ENCODE measurements at places on chromosomes 5 and 9.

- DNase-seq: no peak
These were observed 23.7 kb upstream of the MROH2B start for GRCh38 chr5:41094871-41095270.

DNA sequence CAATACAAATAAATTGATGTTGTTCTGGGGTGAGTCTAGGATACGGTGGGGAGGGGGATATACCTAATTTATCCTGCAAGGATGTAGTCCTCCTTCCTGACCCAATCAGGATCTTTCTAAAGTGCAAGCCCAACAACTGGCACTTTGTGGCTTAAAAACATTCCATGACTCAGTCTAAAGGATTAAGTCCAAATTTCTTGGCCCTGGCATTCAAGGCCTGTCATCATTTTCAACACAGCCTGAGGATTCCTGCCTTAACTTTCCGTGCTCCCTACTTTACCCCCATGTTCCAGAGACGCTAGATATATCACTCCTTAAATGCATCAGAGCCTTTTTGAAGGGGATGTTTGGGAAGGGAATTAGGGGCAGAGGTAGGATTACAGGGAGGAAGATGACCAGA is 1.0 kb downstream of the FAM221B start:
- DNase-seq: no peak

GRCh38 chr9:31112491-31112890 is 1272.0 kb upstream of the ACO1 start:
- no peak for DNase-seq

DNA sequence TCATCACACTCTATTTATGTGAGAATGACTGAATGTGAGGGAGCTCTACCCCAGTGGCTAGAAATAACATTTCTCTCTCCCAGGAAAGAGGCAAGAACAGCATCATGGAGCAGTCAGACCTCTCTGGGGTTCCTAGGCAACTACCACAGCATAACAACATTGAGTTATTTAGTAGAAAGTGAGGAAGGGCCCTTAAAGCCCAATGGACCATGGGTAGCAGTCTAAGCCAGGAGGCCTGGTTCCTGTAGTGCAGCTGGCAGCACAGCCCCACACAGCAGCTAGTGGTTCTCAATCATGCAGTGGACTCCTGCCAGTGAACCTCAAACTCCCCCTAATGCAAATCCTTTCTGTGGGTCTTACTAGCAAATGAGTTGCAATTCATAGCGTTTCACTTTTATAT is 55.3 kb downstream of the SPEF2 start:
- peak; percentile 12 for DNase-seq

GRCh38 chr9:27925815-27926214 is 352.5 kb upstream of the C9orf72 start:
- no peak for DNase-seq

GRCh38 chr5:174154559-174154958 is 109.1 kb downstream of the NSG2 start:
- DNase-seq: no peak

DNA sequence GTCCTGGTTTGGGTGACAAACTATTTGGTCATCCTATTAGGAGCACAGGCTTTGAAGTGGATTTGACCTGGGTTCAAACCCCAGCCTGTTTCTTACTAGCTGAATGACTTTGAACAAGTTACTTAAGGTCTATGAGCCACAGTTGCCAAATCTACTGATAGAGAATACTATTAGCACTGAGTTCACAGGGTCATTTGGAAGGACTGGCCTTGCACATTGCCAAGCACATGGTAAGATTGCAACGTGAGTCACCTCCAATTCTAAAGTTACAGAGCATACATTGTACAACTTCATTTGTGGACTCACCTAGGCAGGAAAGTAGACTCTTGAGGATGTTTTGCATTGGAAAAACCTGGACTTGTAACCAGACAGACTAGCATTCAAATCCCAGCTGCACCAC is 38.9 kb downstream of the MFAP3 start:
- DNase-seq: no peak

DNA sequence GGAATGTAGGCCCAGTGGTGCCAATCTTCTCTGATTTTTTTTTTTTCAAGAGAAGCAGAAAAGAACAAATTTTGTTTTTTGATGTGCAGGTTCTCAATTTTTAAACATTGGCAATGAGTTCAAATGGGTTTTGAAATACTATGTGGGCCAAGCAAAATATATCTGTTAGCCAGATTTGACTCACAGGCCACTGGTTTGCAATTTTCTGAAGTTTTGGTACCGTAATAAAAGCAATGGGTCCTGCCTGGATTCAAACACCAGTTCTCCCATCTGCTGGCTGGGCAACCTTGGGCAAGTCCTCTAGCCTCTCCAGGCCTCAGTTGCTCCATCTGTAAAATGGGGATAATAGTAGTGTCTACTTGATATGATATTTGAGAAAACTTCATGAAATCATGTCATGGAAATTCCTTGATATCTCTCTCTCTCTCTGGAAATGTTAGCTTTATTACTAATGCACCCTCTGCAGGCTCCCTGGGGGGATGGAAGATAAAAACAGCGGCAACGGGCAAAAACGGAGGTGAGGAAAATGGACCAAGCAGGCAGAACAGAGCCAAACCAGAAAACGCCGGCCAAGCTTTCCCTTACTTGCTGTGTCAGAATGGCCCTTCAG is 63.4 kb downstream of the SMIM23 start:
- no peak for DNase-seq

GRCh38 chr9:36862206-36863145 is 171.6 kb downstream of the PAX5 start:
- no peak for DNase-seq

- DNase-seq: no peak
These were observed 90.8 kb upstream of the IRX4 start for GRCh38 chr5:1973391-1974013.

GRCh38 chr5:93017849-93018248 is 563.2 kb downstream of the NR2F1-AS1 start:
- no peak for DNase-seq

- no peak for DNase-seq
These were observed 110.3 kb downstream of the ASTN2 start for GRCh38 chr9:117304549-117304948.

All from T-helper 22 cell (primary cell).